ENCODE measurements at places on chromosomes 5 and 9. TPM values are rescaled to one million over a fixed set of nuclear protein-coding genes. Genes with fewer than 3 reads are reported as not detected.

HRH2 gene
- 3.3 TPM for total RNA-seq

GRCh38 chr5:17360879-17361278 is 137.2 kb upstream of the TAF11L2 start:
- ATAC-seq, result no peak

BRINP1 gene
- total RNA-seq, result not detected

DNA sequence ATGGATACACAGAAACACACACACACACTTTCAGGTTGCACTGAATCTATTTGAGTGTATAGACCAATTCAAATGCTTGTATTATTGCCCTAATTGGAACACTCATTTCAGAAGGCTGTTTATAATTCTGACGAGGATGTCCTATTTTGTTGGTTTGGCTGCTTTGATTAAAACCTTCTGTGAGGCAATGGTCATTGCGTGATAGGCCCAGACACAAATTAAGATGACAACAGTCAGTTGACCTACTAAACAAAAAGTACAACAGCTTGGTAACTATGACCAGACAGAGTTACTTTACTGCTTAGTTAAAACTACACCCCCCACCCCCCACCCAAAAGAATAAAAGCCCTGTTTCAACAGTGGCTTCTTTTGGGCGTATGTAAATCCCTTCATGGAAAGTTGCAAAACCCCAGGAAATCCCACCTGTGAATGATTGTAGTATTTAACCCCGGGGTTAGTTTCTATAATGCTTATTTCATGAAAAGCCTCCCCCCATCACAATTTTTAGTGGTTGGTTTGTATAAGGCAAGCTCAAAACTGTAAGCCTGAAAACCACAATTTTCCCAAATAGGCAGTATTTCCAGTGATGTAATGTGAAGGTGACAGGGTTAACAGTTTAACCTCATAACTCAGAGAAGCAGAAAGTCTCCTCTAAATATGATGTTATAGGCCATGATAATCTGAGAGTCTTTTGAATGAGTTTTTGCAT is 340.8 kb downstream of the FGF10 start:
- ATAC-seq, result no peak

BTNL8 gene
- 0.40 TPM for total RNA-seq

- no peak for ATAC-seq
Observed at GRCh38 chr9:519579-519978, 304.9 kb downstream of the DOCK8 start.

DNA sequence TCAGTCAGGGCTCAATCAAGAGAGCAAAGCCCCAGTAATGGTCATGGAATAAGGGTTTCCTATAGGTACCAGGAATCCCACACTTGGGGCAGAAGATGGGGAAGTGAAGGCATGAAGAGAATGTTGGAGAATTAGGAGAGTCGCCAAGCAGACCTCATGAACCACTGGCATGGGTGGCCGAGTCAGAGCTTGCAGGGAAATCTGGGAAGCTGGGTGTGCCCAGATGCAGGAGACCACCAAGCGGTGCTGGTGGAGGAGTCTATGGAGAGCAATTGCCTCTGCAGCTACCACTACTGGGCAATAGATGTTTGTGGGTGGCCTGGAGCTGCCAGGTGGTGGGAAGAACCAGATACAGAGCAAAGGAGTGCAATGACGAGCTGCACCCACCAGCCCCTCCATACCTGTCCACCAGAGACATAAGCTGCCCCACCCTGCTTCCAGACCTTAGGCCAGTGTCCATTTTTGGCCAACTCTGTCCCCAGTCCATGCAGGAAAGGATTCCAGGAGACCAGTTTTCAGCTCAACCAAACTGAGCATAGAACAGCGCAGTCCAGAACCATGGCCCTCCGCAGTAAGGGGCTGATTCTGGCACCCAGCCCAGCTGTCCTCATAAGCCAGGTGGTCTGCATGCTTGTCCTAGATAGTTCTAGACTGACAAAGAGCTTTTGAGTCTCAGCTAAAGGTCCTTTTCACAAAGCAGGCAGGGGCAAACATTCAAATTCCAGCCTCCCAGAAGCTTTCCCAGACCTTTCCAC is 323.9 kb downstream of the GADD45G start:
- no peak for ATAC-seq

GRCh38 chr5:93596310-93596675 is 13.3 kb downstream of the NR2F1 start:
- ATAC-seq, result no peak

- ATAC-seq, result peak; percentile 79
Observed at GRCh38 chr5:132000677-132001453, 10.6 kb downstream of the ACSL6 start.

UBE2QL1 gene
- not detected for total RNA-seq

- no peak for ATAC-seq
Observed at GRCh38 chr5:111013011-111013410, 58.5 kb upstream of the TSLP start.

CATSPER3 gene
- 0.50 TPM for total RNA-seq

DNA sequence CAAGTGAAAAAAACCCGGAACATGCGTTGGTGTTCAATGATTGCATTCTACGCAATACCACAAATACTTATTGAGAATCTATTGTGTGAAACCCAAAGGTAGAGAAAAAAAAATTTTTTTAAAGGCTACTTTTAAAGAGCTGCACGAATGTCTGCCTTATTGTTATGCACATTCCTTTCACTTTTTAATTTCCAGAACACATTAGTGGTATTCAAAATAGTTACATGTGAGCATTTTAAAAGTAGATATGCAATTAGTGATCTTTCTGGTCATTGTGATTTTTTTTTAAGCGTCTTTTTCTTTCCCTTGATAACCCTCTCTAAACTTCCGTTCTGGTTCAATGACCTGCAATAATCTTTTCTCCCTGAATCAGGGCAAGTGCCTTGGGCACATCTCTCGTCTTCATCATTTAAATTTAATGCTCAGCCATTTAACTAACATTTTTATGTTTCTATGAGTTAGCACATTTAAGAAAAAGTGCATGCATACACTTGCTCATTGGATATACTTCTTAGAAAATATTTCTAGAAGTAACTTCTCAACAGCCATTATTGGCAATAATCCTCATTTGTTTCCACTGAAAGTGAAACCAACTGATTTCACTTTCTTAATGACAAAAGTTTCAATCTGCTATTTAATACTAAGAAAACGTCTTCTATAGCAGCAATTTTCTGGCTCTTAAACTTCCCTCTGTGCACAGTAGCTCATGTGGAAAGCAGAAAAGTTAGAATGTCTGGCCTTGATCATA is 80.3 kb downstream of the CDH6 start:
- ATAC-seq, result no peak

DNA sequence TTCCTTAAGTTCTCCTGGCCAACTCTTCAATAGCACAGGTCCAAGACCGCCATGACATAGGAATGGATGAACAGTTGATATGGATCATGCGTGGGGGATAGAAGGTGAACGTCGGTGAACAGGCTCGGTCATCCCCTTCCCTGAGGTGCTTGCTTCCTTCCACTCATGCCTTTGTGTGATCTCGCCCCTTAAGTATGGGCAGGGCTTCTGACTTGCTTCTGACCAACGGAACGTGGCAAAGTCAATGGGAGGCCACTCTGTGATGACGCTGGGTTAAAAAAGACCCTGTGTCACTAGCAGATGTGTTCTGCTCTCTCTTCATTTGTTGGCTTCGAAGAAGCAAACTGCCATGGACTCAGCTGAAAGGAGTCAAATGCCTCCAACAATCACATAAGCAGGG is 240.5 kb upstream of the TUT7 start:
- no peak for ATAC-seq

GRCh38 chr5:96927008-96927407 is 8.9 kb upstream of the LNPEP start:
- ATAC-seq, result no peak

OR1N2 gene
- not detected for total RNA-seq

DNA sequence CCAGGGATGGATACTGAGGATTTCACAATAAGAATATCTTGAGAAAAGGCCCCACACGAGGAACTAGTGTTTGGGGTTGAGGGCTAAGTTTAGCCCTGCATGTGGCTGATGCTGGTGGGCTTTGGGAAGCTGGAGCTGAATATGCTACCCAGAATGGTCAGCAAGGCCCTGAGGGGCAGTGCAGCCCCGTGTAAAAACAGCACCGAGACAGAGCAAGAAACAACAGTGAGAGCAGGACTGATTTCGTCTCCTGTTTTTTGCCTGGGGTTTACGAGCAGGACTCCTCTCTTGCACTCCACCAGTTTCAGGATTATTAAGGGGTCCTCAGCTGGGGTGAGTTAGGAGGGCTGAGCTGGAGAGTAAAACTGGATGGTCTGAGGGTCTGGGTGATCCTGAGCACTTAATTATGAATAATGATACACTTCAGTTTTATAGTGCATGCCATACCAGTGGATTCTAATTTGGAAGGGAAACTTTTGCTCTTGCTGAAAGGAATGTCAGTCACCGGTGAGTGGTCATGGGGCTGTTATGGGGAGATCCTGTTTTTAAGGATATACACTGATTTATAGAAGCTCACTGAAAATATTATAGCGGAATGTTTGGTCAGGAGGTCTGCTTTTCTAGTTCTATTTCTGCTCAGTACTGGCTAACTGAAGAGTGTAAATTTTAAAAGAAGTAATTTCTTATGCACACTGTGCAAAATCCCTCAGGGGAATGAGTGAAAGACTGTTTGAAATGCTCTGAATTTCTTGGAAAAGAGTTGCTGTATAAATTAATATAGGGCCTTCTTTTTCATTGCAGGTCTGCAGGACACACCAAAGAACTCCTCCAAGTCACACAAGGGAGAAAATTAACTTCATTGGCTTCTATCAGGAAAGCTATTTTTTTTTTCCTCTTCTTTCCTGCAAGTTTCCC is 42.7 kb upstream of the NFIB start:
- ATAC-seq, result no peak

PCDHA4 gene
- not detected for total RNA-seq

DNA sequence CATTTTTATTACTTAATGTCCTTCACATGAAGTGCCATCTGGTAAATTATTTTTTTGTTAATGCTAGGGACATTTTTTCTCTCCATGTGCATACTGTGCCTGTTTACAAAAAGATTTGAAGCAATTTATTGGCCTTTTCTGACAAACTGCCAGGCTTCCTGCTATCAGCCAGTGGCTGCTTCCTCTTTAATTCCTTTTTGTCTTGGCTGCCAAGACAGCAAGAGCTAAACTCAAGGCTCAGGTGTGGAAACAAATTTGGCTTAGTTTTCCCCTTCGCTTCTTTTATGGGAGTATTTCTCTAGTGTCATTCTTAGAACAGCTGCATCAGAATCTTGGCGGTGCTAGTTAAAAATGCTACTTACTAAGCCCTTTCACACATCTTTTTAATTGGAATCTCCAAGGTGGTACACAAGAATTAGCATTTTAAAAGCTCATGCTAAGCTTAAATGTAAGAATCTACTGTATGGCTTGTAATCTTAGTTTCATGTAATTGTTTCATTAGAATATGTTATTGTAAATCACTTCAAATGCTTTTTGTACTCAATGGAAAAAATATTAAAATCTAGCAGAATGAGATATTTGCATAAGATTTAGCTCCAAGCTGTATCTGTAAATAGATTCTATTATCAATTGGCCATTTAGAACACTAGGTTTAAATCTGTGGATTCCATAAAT is 134.2 kb upstream of the RASGRF2 start:
- no peak for ATAC-seq

DNA sequence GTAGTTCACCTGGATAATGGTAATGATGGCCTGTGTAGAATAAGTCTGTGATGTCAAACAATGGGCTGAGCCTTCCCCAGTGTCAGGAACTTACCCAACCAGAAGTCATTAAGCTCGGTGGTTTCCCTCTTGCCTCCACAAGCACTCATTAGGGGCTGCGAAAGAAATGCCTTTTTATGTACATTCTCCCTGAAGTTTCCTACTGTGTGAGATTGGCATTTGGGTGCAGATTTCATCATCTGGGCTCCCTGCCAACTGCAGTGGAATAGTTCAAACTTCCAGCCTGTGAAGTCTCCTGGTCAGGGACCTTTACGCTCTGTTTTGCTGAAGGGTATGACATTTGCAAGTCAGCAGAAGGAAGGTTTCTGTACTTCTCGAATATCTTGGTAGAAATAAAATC is 41.6 kb upstream of the TMEM215 start:
- no peak for ATAC-seq

DNA sequence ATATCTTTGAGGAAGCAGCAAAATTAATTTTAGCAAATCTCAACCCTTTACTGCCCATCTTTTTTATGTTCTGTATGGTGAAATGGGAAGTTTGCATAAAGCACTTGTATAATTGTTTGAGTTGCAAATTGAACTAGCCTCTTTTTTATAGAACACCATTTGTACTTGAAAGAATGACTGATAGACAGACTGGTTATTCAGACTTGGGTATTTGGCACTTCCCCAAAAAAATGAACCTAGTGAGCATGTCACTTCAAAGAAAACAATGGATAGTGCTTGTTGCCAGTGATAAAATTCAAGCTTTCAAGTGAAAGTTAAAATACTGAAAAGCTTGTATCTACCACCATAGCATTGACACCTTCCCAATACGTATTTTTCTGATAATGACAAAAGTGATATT is 115.8 kb downstream of the ERCC6L2 start:
- no peak for ATAC-seq

PTGS1 gene
- 0.13 TPM for total RNA-seq

- no peak for ATAC-seq
Observed at GRCh38 chr5:68534956-68535520, 319.5 kb downstream of the PIK3R1 start.

DNA sequence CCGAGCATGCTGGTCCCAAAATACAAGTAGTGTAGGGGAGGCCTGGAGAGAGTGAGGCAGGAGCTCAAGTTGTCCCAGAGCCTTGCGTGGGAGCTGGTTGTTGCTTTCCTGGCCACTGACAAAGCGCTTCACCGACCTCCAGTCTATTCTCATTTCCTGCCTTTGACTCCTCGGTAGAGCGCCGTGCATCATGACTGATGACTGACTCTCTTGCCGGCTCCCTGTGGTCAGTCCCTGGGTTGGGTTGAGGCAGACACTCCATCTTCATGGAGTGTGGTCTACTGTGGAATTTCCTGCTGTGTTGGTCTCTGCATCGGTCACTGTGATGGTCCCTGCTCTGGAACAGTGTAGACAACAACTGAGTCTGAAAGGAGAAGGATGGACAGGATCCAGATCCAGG is 175.1 kb upstream of the S1PR3 start:
- no peak for ATAC-seq

NUTM2G gene
- total RNA-seq, result not detected

- ATAC-seq, result no peak
Observed at GRCh38 chr9:82720515-82720914, 342.4 kb downstream of the RASEF start.

GRCh38 chr9:75488719-75489110 is 400.4 kb downstream of the OSTF1 start:
- no peak for ATAC-seq

GRCh38 chr9:88583901-88584596 is 49.1 kb downstream of the NXNL2 start:
- no peak for ATAC-seq

GRCh38 chr9:27514551-27514950 is 9.5 kb upstream of the IFNK start:
- no peak for ATAC-seq

- ATAC-seq, result peak; percentile 94
Observed at GRCh38 chr5:179907556-179908324, at the start of gene TBC1D9B. Gene TBC1D9B (minus strand): TSS chr5:179907897. CDS start chr5:179907821, 76 bp downstream.

- no peak for ATAC-seq
Observed at GRCh38 chr5:4765411-4765810, 374.7 kb upstream of the ADAMTS16 start.

FOXD4L6 gene
- not detected for total RNA-seq
